ENCODE measurements at places on chromosomes 3 and 15. TPM values are rescaled to one million over a fixed set of nuclear protein-coding genes. Genes with fewer than 3 reads are reported as not detected.
A peak's percentile ranks its signal among the peaks of the same experiment; 100 is the strongest.

DNA sequence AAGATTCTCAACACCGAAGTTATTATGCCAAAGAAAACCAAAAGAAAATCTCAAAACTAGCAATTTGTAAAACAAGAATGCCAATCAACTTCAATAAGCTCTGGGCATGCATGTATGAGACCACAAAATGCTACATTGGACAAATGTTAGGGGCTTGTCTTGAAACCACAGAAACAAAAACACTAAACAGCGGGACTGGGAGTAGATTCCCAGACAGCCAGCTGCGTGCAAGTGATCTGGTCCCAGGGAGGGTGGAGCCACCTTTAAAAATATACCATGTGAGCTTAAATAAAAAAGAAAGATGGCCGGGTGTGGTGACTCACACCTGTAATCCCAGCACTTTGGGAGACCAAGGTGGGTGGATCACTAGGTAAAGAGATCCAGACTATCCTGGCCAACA lies 163.6 kb upstream of the PRICKLE2 start:
- no peak overlapping the region for H3K27ac ChIP-seq
- no peaks in the 10 kb centered on the region for H3K27me3 ChIP-seq
- no peaks in the 10 kb centered on the region for H3K36me3 ChIP-seq
- H3K4me3 ChIP-seq: no peak overlapping the region
- no peaks in the 10 kb centered on the region for H3K4me1 ChIP-seq

The CSPG5 gene
- 0.44 TPM for total RNA-seq

The IREB2 gene
- total RNA-seq: 46.6 TPM

The LHFPL4 gene
- not detected for total RNA-seq

DNA sequence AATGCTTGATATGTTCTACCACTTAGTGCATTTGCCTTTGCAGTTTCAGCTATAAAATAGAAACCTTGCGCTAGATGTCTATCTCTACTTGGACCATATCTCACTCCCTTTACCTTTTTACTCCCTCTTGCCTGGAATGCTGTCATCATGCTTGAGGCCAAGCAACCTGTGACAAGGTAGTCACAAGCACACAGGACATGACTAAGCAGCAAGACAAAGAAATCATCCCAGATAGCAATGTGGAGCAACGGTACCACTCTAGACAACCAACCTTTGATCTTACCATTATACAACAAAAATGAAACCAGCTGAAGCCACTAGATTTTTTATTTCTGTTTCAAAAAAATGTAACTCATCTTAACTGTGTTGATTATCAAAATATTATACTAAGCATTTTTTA lies 50.5 kb upstream of the SPSB4 start:
- no peaks in the 10 kb centered on the region for H3K36me3 ChIP-seq
- H3K27me3 ChIP-seq: no peaks in the 10 kb centered on the region
- H3K4me3 ChIP-seq: no peak overlapping the region

DNA sequence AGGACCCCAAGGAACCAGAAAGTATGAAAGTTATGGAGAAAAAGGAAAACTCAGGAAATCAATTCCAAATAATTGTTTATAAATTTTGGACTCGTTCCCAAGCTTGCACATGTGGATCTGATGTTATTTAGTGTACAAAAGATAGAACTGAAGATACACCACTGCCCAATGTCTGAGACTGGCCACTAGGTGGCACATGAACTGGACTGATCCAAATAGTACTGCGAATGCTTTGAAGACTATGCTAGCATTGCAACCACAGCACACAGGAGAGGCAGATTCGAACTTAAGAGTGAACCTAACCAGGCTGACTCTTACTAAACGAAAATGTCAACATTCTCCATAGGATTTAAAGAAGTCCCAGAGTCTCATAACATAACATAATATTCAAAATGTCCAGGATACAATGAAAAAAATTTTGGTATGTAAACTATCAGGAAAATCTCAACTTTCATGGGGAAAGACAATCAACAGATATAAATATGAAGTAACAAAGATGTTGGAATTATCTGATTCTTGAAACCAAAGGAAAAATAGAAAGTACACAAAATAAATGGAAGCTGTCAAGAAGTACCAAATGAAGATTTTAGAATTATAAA lies 596.7 kb downstream of the FGF12 start:
- no peaks in the 10 kb centered on the region for H3K36me3 ChIP-seq
- no peak overlapping the region for H3K4me3 ChIP-seq
- DNase-seq: peak; percentile 51
- H3K27me3 ChIP-seq: no peaks in the 10 kb centered on the region
- no peak overlapping the region for H3K27ac ChIP-seq
- no peaks in the 10 kb centered on the region for H3K4me1 ChIP-seq

The ITGA11 gene
- total RNA-seq: 4.7 TPM

GRCh38 chr3:186287711-186288110 lies 74.3 kb downstream of the DGKG start:
- no peaks in the 10 kb centered on the region for H3K36me3 ChIP-seq
- H3K27ac ChIP-seq: no peak overlapping the region
- no peaks in the 10 kb centered on the region for H3K27me3 ChIP-seq
- H3K4me3 ChIP-seq: no peak overlapping the region

- H3K4me1 ChIP-seq: no peaks in the 10 kb centered on the region
- no peak overlapping the region for H3K27ac ChIP-seq
- no peaks in the 10 kb centered on the region for H3K36me3 ChIP-seq
- H3K27me3 ChIP-seq: no peaks in the 10 kb centered on the region
- no peak overlapping the region for H3K4me3 ChIP-seq
Measured at GRCh38 chr3:126117786-126118185, 33.9 kb upstream of the SLC41A3 start.

The SEMA7A gene
- 12.0 TPM for total RNA-seq

DNA sequence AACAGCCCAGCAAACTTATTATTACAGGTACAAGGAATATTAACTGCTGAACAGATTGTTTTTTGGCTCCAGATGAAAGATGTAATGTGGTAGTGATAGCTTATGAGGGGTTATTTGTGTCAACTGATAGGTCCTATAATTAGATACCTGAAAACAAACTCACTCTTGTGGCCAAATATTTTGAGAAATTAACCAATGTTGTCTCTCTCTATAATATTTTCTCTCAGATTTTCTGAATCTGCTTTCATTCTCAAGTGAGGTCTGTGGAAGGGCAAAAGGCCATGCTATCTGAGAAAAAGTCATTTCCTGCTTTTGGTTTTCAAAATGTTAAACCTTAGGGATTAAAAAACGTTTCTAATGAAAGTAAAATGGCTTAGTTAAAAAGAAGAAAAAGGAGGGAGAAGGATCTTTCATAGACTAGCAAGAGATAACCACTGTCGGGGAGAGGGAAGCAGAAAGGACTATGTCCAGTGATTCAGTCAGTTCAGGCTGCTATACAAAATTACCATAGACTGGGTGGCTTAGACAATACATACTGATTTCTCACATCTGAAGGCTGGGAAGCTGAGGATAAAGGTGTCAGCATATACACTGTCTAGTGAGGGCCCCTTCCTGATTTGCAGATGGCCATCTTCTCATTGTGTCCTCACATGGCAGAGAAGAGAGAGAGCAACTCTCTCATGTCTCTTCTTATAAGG lies 277.5 kb upstream of the P2RY1 start:
- no peaks in the 10 kb centered on the region for H3K27me3 ChIP-seq
- H3K36me3 ChIP-seq: no peaks in the 10 kb centered on the region
- no peak for DNase-seq
- H3K4me1 ChIP-seq: peaks cover 10% of the 10 kb centered on the region
- no peak overlapping the region for H3K4me3 ChIP-seq
- peak overlapping the region; percentile 75 for H3K27ac ChIP-seq

- no peak overlapping the region for H3K27ac ChIP-seq
- no peaks in the 10 kb centered on the region for H3K36me3 ChIP-seq
- H3K27me3 ChIP-seq: no peaks in the 10 kb centered on the region
- H3K4me1 ChIP-seq: peaks cover 5% of the 10 kb centered on the region
- no peak for DNase-seq
Measured at GRCh38 chr15:98968576-98968975, 39.0 kb downstream of the PGPEP1L start.

DNA sequence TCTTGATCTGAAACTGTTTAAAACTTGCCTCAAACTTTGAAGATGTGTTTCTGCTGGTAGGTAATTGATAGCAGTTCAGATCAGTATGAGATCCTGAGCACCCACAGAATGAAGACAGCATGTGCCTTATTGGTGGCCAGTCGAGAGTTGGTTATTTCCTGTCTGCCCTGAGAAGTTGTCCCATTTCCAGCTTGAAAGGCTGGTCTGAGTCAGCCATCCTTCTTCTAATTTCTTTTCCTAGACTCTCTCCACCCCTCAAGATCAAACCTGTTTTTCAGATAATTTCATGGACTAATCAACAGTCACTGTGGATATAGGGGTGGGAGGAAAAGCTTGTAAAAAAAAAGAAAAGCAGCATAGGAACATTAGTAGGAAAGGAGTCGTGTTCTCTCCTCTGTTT lies 464.4 kb downstream of the FOXP1 start:
- peaks cover 28% of the 10 kb centered on the region for H3K4me1 ChIP-seq
- peak overlapping the region; percentile 82 for H3K27ac ChIP-seq
- no peak for DNase-seq
- no peaks in the 10 kb centered on the region for H3K36me3 ChIP-seq

- no peak overlapping the region for H3K4me3 ChIP-seq
- H3K36me3 ChIP-seq: no peaks in the 10 kb centered on the region
- no peaks in the 10 kb centered on the region for H3K27me3 ChIP-seq
- DNase-seq: no peak
- H3K27ac ChIP-seq: no peak overlapping the region
- H3K4me1 ChIP-seq: peaks cover 8% of the 10 kb centered on the region
Measured at GRCh38 chr3:150609988-150610387, 6.9 kb downstream of the SELENOT start.

GRCh38 chr3:113423699-113424098 lies 17.6 kb downstream of the CFAP44 start:
- no peaks in the 10 kb centered on the region for H3K27me3 ChIP-seq
- no peak for DNase-seq
- H3K27ac ChIP-seq: no peak overlapping the region
- no peaks in the 10 kb centered on the region for H3K4me1 ChIP-seq
- no peak overlapping the region for H3K4me3 ChIP-seq

GRCh38 chr3:16302082-16302631 lies 37.1 kb downstream of the OXNAD1 start:
- H3K4me3 ChIP-seq: no peak overlapping the region
- no peak overlapping the region for H3K27ac ChIP-seq
- no peaks in the 10 kb centered on the region for H3K27me3 ChIP-seq

The C3orf49 gene
- not detected for total RNA-seq

DNA sequence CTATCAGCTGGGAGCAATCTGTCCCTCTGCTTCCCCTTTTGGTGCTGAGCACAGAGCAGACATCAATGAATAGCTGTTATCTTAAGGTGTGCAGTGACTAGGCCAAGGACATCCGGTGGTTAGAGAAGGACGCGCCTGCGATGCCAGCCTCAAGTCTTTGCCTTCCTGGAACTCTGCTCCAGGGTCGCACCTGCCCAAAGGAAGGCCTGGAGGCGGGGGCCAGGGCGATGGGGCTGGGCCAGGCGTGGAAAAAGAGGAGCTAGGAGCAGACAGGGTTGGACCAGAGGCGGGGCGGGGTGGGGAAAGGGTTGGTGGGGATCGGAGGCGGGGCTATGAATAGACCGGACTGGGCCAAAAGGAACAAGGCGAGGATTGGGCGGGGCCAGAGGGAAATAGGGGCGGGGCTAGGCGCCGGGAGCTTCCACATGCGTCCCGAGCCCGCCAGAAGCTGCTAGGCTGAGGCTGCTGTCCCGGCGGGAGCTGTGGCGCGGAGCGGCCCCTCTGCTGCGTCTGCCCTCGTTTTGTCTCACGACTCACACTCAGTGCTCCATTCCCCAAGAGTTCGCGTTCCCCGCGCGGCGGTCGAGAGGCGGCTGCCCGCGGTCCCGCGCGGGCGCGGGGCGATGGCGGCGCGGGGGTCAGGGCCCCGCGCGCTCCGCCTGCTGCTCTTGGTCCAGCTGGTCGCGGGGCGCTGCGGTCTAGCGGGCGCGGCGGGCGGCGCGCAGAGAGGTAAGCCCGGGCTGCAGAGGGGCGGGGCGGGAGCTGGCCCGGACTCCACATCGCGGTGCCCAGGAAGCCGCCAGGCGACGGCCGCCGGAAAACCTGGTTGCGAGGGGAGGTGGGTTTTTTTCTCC lies at the start of gene CHRNA5:
Gene CHRNA5, plus strand, starts transcription at position 424 of the 854 bp plus-strand sequence. Its CDS starts 200 bp downstream, at position 624.
- H3K27ac ChIP-seq: peak within 1 kb of the TSS; percentile 44
- DNase-seq: peak; percentile 92
- H3K4me3 ChIP-seq: peak within 1 kb of the TSS; percentile 41
- H3K36me3 ChIP-seq: no peaks in the 10 kb centered on the region
- H3K27me3 ChIP-seq: peaks cover 25% of the 10 kb centered on the region

The DUOXA2 gene
- 24.6 TPM for total RNA-seq

- H3K4me1 ChIP-seq: no peaks in the 10 kb centered on the region
- no peaks in the 10 kb centered on the region for H3K27me3 ChIP-seq
- no peak overlapping the region for H3K27ac ChIP-seq
- H3K4me3 ChIP-seq: no peak overlapping the region
- no peaks in the 10 kb centered on the region for H3K36me3 ChIP-seq
Measured at GRCh38 chr15:50260969-50261496, 4.5 kb downstream of the HDC start.

DNA sequence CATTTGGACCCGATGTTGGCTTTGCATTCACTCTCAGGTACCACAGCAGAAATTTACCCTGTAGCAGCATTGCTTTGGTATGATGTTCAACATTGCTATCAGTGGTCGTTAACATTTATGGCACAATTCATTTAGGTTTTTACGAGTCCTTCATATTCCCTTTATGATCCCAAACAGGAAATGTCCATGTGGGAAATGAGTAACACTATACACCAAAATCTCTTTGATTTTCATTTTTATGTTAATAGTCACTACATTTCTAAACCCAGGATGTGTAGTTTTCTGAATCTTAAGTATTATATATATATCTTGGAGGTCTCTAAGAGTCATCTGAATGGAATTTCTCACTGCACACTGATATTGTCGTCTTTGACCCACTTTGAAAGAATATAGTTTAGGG lies 78.5 kb upstream of the RBMS3 start:
- H3K4me3 ChIP-seq: no peak overlapping the region
- H3K36me3 ChIP-seq: no peaks in the 10 kb centered on the region
- H3K4me1 ChIP-seq: no peaks in the 10 kb centered on the region
- no peaks in the 10 kb centered on the region for H3K27me3 ChIP-seq
- H3K27ac ChIP-seq: no peak overlapping the region

The SLC9C1 gene
- total RNA-seq: 0.03 TPM

The ERC2 gene
- total RNA-seq: 4.7 TPM

The CD200R1 gene
- total RNA-seq: 0.93 TPM

The SPCS1 gene
- 158 TPM for total RNA-seq

- no peak overlapping the region for H3K4me3 ChIP-seq
- H3K36me3 ChIP-seq: no peaks in the 10 kb centered on the region
- DNase-seq: no peak
- no peak overlapping the region for H3K27ac ChIP-seq
- H3K27me3 ChIP-seq: no peaks in the 10 kb centered on the region
Measured at GRCh38 chr15:33526532-33526931, 215.8 kb downstream of the RYR3 start.
